Activated naive CD4-positive, alpha-beta T cell treated with anti-CD3 and anti-CD28 coated beads for 36 hours (primary cell): ENCODE measurements at places on chromosomes 5 and 9.
A peak's percentile ranks its signal among the peaks of the same experiment; 100 is the strongest.

GRCh38 chr5:61468483-61468865 is 136.4 kb downstream of the ZSWIM6 start:
- DNase-seq, result no peak

DNA sequence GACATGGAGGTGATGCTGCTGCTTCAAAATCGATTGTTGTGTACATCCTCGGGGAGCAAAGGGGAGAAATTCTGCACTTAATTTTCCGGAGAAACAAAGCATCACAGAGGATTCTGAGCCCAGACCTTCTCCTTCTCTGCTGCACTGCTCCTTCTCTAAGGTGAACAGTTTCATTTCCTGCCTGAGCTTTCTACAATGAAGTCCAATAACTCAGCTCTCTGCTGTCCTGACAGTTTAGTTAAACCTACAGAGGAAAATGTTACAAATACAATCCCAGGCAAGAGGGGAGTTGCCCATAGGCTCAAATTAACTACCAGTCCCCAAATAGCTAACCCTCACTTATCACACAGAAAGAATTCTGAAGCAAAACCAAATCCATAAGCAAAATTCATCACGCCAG is 206.3 kb downstream of the EFNA5 start:
- DNase-seq, result no peak

DNA sequence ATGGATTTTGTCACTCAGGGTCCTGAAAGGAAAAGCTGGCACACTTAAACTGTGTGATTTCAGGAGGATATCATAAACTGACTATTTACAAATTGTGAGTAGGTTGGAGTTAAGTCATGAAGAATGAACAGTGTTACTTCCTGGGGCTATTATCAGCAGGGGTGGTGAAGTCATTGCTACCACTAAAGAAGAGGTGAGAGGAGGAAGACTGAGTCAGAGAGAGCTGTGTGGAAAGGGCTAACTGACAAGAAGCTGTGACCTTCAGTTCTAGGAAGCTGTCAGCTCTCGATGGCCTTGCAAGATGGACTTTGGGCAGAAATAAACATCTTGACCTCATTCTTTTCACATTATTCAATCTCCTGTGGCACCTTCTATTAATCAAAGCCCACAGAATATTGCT is 72.3 kb upstream of the STARD4 start:
- peak; percentile 6 for DNase-seq

DNA sequence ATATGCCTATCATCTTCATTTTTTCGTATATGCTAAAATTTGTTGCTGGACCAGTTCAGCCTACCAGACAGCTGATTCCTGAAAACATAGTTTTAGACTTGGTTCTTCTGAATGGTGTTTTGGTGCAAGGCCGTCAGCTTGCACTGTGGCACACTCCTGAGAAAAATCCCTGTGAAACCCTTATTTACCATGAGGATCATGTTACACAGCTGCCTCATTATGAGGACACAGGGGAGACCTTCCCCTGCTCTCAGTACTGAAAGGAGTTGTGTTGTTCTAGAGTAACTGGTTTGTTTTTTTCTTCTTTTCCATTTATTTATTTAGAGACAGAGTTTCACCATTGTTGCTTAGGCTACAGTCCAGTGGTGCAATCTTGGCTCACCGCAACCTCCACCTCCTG is 37.6 kb downstream of the MAST4 start:
- DNase-seq, result no peak

DNA sequence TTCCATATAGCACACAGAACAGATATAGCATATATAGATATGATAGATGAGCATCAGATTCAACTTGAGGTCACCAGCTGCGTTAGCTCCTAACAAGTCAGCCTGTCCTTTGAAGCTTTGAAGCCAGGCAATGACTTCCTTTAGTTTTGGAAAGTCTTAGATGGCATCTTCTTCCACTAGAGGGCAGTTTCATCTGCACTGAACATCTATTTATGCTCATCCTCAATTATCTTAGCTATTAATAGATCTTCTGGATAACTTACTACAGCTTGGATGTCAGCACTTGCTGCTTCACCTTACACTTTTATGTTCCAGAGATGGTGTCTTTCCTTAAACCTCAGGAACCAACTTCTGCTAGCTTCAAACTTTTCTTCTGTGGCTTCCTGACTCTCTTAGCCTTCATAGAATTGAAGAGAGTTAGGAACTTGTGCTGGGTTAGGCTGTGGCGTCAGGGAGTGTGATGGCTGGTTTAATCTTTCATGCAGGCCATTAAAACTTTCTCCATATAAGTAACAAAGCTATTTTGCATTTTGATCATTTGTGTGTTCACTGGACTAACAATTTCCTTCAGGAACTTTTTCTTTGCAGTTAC is 1401.4 kb downstream of the EFNA5 start:
- DNase-seq, result no peak

- no peak for DNase-seq
Measured at GRCh38 chr5:170755679-170756456, 27.7 kb upstream of the GABRP start.
